ENCODE measurements at places on chromosomes 1 and 21.

DNA sequence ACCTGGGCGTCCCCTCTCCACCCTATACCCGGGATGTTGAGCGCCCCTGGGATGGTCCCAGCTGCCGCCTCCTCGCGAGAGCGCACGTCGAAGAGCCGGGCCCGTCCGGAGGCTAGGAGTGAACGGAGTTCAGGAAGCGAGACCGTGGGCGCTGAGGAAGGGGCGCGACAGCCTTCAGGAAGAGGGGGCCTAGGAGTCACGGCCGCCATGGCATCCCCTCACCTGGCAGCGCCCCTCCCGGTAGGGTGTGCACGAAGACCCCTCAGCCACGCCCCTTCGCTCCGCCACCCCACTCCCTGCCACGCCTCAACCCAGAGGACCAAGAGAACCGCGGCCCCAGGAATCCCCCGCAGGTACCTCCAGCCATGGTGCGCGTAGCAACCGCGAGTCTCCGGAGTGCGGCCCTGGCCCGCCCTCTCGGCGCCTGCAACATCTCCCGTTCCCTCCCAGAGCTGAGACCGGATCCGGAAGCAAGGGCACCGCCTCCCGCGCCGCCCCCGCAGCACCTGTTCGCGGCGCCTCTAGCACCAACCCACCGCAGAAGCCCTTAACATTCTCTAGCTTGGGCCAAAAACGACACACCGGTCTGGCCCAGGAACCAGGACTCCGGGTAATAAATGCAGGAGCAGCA is at the start of gene TSTD1:
TSTD1 (minus strand) TSS at position 442 of the 631 bp plus-strand sequence; CDS start at position 367, 75 bp downstream.
- peak; percentile 16 for DNase-seq

- no peak for DNase-seq
These were observed 335.8 kb downstream of the CAMTA1 start for GRCh38 chr1:7120863-7121621.

DNA sequence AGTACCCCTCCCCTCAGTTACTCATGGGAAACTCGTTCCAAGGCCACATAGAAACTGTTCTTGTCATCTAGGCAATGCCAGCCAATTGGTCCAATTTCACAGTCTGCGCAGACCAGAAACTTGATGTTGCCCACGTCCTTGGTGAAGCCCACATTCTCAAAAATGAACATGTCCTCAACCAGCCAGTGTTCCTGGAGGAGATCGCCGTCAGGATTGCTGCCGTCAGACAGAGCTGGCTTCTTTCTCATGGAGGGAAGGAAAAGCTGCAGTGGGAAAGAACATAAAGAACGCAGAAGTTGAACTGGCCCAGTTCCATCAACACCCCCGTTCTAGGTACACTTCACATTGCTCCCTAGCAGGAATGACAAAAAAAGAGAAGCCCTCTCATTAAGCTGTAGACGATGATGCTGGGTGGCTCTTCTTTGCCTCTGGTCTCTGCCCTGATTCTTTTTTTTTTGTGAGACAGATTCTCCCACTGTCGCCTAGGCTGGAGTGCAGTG is 7.9 kb downstream of the RABIF start:
- DNase-seq, result no peak

DNA sequence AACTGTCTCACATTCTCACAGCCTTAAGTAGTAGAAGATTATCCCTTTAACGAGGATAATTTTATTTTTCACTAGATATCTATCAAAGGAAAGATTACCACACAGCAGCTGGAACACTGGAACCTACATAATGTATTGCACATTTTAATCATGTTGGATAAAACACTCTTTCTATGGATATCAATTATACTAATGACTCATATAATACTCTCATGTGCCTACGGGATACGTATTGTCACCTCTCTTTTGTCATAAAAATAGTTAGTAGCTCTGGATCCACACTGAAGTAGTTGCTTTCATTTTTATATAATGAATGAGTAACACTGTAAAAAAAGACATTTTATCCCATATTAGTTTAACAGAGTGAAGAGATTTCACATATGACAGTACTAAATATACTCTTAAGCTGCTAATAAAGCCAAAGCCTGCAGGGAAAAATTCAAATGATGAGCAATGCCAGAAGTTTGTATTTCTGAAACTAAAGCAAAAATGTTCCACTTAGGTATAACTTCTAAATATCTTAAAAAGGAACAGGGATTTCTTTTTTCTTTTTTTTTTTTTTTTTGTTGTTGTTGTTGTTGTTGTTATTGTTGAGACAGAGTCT is 408.7 kb upstream of the PKN2 start:
- DNase-seq, result no peak

DNA sequence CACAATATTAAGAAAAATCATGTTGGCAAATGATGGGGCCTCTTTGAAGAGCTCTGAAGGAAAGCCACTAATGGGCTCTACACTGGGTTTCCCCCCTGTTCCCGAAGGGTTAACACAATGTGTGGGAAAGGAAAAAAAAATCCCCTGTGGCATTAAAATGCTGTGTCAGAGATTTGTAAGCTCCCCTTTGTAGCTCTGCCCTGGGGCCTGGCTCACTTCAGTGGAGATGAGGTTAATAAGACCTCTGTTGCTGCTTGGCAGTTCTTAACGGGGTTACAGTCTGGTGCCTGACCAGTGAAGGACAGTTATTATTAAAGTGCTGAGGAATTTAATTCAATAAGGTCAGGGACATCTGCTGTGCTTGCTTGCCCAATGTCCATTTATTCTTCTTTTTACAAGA is 129.7 kb upstream of the UBE2U start:
- no peak for DNase-seq

DNA sequence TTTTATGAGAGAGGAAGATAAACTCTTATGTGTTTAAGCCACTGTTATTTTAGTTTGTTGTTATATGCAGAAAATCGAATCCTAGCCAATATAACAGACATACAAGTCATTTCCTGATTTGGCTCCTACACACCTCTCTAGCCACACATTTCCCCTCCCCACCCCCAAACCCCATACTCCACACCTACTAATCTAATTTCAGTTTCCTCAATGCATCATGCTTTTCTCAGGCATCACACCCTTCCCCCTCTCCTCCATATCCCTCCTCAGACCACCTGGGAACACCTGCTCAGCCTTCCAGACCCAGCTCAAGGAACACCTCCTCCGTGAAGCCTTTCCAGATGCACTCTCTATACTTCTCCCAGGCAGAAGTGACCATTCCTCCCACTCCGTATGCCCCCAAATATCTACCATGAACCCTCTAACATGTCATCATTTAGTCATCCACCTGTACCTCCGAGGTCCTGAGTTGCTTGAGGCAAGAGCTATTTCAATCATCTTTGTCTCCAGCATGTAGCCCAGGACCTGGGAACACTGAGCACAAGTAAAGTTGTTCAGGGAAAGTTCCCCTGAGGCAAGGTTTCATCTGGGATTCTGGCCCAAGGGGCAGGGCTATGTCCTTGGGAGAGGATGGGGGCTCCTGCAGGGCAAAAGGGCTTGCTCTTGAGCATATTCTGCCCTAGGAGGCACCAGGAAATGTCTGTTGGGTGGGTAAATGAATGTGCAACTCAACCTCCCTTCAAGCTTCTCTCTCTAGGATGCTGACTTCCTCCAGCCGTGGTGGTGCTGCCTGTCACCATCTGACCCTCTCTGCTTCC is 126.8 kb downstream of the HIVEP3 start:
- DNase-seq, result no peak

- DNase-seq, result no peak
These were observed 5.9 kb upstream of the ZNF124 start for GRCh38 chr1:247177755-247178154.

- DNase-seq, result no peak
These were observed 26.6 kb upstream of the CASZ1 start for GRCh38 chr1:10823000-10823401.

DNA sequence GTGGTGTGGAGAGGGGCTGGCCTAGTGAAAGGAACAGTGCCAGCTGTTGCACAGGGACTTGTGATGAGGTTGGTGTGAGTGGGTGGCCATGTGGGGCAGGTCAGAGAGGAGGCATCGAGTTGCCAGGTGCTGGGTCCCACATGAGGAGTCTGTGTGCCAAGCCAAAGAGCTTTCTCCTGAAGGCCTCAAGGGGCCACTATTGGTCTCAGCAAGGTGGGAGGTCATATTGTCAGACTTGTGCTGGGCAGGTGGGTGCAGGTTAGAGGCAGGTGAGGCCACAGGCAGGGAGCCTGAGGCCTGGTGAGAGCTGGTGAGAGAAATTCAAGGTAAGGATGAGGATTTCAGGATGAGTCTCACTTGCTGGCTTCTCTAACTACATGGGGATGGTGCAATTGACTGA is 256.8 kb downstream of the DISC1 start:
- no peak for DNase-seq

DNA sequence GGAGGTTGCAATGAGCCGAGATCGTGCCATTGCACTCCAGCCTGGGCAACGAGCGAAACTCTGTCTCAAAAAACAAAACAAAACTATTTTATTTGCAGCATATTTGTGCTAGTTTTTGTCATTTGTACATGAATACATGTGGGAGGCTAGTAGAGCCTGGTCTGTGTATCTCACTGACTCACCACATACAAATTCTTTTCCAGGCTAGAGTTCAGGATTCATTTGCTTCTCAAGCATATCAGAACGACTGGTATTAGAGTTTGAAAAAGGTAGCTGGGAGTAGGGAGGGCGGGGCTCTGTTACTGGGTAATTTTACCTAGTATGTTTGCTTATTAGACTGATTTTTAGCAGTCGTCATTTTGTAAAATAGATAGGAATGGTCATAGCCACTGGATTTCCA is 4.5 kb upstream of the TOR3A start:
- no peak for DNase-seq

GRCh38 chr1:193448682-193449461 is 262.5 kb upstream of the B3GALT2 start:
- DNase-seq, result no peak

GRCh38 chr1:235266325-235266724 is 61.7 kb downstream of the ARID4B start:
- DNase-seq, result peak; percentile 62
